ENCODE measurements at places on chromosomes 3 and 15.

DNA sequence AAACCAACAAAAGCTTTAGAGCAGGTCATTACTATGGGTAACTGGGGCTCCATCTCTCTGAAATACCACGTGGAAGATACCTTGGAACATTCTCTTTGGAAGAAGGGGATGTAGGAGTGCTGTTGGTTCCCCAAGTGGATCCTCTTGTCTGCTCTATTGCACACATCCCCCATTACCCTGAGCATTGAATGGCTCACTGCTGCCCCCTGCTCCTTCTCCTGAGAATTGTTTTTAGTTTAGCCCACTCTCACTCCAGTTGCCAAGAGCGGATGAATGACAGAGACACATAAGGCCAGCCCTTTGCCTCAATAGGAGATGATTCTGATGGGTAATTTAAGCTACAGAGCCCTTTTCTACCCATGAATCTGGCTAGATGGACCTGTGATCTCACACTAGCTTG is 135.6 kb upstream of the SUCLG2 start:
- DNase-seq = peak; percentile 5

GRCh38 chr3:105729667-105730066 is 139.1 kb downstream of the CBLB start:
- no peak for DNase-seq

- peak; percentile 33 for DNase-seq
These were observed 827 bp downstream of the SLC25A36 start for GRCh38 chr3:140942221-140943104.

GRCh38 chr15:80850941-80851451 is 71.8 kb downstream of the CEMIP start:
- DNase-seq = no peak

DNA sequence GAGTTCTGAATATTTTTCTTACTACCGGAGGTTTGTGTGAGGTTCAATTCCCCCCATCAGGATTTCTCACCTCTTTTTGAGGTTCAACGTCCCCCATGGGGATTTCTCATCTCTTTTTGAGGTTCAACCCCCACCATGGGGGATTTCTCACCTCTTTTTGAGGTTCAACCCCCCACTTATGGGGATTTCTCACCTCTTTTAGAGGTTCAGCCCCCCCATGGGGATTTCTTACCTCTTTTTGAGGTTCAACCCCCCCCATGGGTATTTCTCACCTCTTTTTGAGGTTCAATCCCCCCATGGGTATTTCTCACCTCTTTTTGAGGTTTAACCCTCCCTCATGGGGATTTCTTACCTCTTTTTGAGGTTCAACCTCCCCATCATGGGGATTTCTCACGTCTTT is 26.3 kb downstream of the NDUFB4 start:
- DNase-seq = no peak

DNA sequence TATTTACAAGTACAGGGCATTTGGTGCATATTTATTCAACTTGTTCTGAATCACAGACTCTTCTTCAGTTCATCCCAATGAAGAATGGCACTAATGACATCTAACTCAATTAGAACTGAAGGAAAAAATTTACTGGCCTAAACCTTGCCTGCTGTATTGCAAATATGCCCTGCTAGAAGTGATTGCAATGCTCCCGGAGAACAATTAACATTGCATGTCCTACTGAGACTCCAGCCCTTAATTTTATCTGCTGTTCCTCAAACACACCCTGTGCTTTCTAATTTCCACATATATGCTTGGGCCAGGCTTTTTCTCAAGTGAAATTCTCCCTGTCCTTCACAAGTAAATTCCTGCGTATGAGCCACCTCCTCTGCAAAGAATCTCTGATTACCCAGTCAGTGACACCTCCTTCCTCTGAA is 8.3 kb downstream of the ACKR4 start:
- DNase-seq = no peak

DNA sequence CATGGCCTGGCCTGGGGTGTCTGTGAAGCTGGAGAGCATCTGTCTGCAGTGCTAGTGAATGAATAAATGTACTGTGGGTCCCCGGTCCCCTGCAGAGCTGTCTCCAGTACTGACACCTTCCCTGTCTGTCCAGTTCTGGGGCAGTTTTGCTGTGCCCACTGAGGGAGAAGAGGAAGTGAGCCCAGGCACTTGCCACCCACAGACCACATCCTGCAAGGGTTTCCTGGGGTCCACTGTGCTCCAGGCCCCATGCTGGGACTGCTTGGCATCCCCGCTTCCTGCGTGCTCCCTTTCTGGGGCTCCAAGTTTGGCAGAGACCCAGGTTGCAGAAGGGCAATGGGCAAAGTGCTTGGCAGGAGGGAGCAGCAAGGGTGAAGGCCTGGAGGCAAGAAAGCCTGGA is 4.9 kb upstream of the SLC6A6 start:
- DNase-seq = no peak

DNA sequence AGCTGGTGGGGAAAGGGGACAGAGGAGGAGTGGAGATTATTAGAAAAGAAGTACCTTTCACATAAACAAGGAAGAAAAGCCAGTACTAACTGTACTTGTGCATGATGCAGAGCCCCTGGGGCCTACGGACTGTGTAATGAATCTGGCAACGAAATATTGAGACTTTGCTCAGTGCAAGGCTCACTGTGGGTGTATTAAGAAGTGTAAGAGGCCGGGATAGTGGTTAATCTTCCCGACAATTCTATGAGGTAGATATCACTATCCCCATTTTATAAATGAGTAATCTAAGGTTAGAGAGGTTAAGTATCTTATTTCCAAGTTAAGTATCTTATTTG is 89.5 kb downstream of the WDR76 start:
- no peak for DNase-seq

GRCh38 chr15:89823836-89824606 is 9.4 kb upstream of the ANPEP start:
- DNase-seq = no peak

DNA sequence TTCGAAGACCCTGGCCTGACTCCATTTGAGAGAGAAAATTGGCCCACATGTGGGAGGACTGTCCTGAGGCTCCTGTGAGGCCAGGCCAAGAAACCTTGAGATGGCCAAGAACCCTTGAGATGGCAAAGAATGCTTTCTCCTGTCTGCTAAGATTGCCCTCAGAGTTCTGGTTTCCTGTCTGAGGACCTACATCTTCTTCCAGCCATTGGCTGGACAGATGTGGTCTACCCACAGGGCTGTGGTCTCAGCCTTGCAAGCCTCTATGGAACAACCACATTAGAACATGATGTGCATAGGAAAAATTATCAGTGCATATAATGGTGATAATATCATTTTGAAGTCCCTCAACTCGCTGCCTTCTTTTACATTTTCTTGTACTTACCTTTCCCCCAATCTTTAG is 10.8 kb upstream of the RASA2 start:
- DNase-seq = no peak

DNA sequence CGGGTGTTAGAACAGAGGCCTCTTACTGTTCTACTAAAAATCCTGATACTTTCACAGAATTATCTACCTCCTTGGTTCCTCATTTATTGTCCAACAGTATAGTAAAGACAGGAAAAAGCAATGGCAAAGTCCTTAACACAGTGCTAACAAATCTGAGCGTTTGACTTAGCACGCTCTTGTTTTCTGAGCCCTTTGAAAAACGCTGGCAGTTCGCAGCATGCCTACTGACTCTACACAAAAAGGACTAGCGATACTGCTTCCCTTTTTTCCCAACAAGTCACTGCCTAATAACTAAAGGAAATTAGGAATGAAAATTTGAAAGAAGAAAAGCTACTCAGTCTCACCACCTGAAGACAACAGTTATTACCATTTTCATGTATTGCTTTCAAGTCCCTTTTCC is 34.8 kb upstream of the CEMIP start:
- no peak for DNase-seq

DNA sequence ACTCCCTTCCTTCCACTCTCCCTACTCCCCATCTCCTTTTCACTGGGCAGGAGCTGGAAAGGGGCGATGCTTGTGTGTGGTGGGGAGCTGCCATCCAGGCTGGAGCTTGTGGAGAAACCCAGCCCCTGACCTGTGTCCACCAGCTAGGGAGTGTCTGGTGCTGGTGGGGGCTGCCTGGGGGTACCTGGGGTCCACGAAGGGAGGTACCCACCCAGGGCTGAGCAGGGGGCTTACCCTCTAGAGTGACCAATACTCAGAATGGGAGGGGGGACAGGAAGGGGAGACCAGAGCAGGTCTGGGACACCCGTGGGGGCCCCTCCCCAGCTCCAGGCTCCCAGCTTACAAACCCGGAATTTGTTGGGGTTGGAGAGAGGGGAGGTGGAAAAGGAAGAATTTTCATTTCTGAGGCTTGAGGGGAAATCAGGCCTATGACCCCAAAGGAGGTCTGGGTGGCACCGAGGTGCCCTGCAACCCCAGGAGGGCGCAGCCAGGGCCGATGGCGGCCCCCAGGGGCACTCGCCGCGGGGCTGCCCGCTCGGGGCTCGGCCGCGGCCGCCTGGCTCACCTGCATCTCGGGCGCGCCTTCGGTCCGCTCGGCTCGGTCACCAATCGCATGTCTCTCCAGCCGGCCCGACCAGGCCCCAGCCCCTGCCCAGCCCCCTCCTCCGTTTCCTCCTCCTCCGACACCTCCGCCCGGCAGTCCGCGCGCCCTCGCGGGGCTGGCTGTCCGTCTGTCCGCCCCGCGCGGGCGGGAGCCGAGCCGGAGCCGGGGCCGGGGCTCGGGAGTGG is 773 bp downstream of the LINGO1 start:
- no peak for DNase-seq

GRCh38 chr3:102225407-102226132 is 209.2 kb upstream of the ZPLD1 start:
- no peak for DNase-seq

DNA sequence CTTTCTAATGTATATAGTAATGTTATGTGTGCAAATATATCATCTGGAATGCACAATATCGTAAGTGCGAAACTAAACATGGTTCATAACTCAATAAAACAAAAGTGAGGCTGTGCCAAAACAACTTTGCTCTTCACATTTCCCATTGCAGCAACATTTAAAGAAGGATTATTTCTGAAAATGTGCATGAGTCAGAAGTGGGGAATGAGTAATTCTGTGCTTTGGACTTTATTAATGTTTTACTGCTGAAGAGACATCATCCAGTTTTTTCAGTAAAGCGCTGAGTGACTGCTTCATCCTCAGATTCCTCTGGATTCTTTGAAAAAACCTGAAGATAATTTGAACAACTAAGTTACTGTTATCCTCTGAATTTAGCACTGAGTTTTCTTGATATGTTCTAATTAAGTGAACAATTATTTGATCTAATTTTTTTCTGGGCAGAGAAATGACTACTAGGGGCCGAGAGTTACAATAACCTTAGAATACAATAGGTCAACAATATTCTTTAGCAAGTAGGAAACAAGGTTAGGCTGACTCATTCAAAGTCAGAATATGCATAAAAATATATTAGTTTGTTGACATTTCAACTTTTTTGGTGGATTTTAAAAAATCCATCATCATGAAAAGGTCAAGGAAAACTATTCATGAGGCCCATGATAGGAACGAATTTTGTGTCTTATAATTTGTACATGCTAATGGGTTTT is 20.0 kb upstream of the PLCL2 start:
- DNase-seq = no peak

DNA sequence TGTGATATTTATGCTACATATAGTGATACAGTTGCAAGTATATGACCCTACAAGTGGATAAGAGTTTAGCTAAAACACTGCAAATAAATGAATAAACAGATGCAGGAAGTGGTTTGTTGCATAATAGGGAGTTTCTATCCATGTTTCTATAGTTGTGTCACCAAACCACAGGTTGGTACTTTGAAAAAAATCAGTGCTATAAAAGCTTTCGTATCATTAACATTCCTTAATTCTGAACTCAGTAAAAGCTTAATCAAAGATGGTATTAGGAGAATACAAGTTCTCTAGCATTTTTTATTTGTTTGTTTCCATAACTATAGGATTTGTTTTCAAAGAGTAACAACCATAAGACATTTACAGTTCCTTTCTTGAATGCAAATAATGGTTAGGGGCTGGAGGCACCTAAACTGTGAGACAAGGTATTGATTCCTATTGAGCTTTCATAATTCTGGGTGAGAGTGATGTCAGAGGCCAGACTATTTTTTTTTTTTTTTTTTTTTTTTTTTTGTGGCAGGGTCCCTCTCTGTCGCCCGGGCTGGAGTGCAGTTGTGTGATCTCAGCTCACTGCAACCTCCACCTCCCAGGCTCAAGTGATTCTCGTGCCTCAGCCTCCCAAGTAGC is 29.6 kb downstream of the CPOX start:
- DNase-seq = no peak

DNA sequence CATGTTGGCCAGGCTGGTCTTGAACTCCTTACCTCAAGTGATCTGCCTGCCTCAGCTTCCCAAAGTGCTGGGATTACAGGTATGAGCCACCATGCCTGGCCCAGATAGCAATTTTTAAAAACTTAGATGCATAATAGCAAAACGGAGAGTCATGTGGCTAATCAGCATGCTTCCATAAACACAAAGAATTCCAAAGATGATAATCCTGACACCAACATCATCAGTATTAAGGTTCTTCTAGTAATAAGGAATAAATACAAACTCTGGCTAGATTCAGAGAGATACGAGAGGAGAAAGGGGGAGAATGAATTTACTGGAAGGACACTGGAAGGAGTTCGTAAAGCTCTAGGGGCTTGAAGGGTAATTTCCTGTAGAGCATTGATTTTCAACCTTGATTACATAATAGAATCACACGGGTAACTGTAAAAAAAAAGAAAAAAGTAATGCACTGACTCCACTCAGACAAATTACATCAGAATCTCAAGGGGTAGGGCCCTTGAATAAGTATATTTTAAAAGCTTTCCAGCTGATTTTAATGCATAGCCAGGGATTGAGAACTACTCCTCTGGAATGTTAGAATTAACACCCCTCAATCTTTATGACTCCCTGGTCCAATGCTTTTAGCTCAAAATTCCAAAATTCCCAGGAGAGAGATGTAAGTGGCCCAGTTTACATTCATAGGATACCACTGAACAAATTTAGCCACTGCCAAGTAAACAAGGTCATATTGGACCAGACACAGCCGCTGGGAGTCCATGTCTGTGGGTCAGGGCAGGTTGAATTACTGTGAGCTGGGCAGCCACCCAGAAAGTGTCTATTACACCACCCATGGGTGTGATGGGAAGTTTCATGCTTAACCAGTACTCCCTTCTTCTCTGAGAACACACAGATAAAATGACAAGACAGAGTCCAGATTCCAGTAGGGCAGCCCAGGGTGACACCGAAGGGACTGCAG is 243.9 kb downstream of the TBL1XR1 start:
- DNase-seq = no peak

- DNase-seq = no peak
These were observed 48.8 kb downstream of the BLM start for GRCh38 chr15:90765966-90766365.

GRCh38 chr15:88472225-88472624 is 4.7 kb downstream of the MRPS11 start:
- no peak for DNase-seq

GRCh38 chr3:156351783-156352182 is 203.1 kb downstream of the SSR3 start:
- DNase-seq = no peak
